ENCODE measurements at places on chromosomes 13 and 19.

GRCh38 chr19:58274771-58275201, 4.0 kb upstream of the ZNF8 start:
- DNase-seq: no peak

GRCh38 chr19:806815-807421, 9.7 kb downstream of the PTBP1 start:
- DNase-seq: no peak

- no peak for DNase-seq
Observed at GRCh38 chr19:28744014-28744413, 468.9 kb downstream of the UQCRFS1 start.

DNA sequence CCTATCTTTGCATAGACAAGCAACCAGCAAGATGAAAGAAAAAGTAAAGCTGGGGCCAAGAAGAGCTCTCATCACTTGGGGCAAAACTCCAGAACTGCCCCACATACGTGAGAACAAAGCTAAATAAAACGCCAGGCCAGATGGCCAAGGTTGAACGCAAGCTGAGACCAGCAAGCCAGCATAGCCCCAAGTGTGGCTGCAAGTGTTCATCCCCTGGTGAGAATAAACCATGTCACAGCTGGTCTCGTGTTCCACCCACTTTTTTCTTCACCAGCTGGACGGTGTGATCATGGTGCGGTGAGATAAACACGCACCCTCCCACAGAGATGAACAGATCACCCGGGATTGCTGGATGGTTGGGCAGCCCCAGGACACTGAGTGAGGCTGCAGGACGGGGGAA, 109.6 kb upstream of the CACNA1A start:
- no peak for DNase-seq

- peak; percentile 81 for DNase-seq
Observed at GRCh38 chr19:45523642-45524256, 16.5 kb downstream of the VASP start.

GRCh38 chr13:25218019-25218418, 45.9 kb upstream of the AMER2 start:
- DNase-seq: no peak

DNA sequence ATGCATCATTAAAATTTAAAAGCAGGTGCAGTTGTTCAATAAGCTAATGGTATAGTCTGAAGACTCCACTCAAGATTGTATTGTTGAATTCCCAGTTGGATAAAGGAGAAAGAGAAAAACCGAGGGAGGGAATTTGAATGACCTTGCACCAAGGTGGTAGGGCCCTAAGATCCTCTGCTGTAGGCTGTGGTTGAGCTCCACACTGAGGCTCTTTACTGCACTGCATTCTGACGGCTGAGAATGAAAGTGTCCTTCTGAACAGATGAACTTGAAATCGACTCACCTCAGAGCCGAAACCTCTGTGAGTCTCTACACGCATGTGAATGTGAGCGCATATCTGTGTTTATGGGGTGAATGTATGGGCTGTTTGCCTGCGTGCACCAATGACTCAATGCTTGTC, 388.9 kb upstream of the DACH1 start:
- DNase-seq: no peak

DNA sequence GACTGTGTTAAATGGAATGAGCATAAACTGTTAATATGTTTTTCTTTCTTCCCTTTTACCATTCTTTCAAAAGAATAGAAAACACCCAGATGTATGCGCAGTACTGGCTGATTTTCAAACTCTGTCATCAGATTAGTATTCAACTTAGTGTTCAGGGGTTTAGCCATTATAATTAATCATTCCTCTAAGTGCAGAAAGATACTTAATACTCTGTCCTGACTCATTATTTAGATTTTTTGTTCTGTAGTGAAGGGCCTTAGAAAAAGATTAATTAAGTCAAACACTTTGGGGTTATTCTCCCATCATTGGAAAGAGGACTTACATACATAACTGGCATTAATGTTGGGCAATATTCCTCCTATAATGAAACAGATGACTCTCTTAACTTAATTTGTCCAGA, 1316.7 kb upstream of the SLC10A2 start:
- DNase-seq: no peak

GRCh38 chr13:35700671-35701070, 224.2 kb upstream of the MAB21L1 start:
- no peak for DNase-seq

GRCh38 chr13:21100994-21101757, 39.8 kb upstream of the LATS2 start:
- DNase-seq: no peak

DNA sequence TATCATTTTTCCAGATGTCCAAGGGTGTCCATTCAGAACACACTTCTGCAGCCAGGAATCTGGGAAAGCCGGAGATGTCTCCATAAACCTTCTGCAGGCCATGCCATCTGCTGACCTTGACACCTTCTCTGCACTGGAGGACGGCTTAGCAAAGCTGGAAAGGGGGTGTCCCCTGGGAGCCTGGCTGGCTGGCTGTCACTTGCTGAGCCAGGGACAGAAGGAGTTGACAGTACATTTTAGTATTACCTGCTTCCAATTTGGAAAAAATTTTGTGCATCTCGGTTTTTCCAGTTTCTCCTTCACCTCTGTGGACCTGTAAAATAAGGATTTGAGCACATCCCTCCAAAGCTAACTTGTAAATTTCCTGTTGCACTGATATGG, 8.1 kb upstream of the CHST8 start:
- DNase-seq: no peak

- DNase-seq: no peak
Observed at GRCh38 chr13:50910485-50910805, 854 bp downstream of the RNASEH2B start.

- no peak for DNase-seq
Observed at GRCh38 chr19:50893047-50893736, 18.0 kb downstream of the KLK4 start.

DNA sequence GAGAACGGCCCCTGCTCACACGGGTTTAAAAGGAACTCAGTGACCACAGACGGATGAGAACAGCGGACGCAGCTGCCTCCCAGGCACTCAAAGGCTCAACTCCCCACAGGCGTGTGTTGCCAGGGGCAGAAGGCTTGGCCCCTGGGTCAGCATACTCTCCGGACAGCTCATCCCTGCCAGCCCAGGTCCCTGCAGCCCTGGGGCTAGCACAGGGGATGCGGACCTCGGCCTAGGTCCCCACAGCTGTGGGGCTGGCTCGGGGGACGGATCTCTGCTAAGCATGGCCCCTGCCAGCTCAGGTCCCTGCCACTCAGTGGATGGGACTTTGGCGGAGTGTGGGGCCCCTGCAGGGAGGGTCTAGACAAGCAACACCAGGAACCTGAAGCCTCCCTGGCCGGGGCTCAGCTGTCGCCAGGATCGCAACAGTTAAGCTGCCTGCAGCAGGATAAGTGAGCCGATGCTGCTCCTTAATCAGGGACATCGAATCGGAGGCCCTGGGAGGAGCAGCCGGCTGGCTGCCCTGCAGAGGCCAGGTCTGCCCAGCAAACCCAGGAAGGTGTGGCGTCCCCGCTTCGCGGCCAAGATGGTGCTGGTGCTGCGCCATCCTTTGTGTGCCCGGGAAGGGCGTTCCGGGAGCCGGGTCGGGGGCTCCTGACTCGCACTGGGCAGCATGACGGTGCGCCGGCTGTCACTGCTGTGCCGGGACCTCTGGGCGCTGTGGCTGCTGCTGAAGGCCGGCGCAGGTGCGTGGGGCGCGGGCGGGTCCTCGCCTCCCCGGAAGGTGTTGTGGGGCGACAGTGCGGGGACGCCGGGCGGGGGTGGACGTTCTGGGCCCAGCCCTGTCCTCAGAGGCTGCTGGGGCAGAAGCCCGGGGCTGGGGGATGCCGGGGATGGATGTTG, 32.5 kb downstream of the MCF2L start:
- DNase-seq: peak; percentile 74

DNA sequence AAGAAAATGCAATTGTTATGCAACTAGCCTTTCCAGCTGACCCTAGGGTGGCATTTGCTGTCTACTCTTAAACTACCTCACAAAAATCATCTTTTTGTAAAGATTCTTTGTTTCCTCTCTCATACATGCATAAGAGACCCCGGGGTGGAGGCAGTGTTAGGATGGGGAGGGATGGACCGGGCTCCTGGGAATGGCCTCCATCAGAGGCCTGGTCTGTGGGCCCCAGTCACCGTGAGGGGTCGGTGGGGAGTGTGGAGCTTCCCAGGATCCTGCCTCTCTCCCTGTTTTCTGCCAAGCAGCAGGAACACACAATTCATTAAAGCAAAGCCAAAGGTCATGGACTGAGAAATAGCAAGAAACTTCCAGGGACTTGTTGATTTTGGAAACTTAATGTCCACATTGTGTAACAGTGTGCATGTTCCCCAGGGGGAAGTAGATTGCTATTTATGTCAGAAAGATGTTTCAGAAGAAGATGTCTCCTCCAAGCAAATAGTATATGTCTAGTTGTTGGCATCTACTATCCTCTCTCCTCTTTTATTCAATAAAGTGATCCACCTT, 241.4 kb downstream of the ENOX1 start:
- DNase-seq: no peak

DNA sequence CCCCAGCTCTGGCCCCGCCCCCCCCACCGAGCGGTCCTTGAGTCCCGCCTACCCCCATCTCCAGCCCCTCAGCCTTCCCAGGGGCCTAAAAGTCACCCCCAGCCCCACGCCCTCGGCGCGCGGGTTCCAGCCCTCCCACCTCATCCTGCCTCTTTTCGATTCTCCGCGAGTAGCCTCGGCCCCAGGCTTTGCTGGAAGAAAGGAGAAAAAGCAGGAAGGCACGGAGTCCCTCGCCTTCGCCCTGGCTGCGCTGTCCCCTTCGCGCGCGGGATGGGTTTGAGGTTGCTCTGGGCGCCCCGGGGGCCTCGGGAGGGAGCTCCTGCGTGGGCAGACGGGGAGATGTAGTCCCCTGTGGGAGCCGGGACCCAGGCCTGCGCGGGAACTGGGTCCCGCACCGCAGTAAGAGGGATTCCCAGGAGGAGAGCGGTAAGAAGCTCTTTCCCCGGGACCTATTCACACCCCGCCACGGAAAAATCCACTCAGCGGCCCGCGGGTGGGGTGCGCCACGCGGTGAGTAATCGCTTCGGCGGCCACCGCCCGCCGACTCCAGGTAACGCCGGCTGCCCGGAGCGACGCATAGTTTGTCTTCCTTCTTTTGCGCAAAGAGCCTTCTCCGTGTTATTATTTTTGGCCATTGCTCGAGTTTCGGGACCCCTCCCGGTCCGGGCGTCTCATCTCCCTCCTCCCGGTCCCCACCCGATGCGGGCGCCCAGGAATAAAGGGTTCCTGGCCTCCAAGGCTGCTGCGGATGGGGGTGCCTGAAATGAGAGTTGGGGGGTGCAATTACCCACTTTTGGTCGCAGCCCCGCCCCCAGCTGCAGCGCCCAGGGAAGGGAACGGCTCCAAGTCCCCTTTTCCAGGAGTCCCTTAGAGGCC, 865 bp upstream of the CRLF1 start:
- no peak for DNase-seq

DNA sequence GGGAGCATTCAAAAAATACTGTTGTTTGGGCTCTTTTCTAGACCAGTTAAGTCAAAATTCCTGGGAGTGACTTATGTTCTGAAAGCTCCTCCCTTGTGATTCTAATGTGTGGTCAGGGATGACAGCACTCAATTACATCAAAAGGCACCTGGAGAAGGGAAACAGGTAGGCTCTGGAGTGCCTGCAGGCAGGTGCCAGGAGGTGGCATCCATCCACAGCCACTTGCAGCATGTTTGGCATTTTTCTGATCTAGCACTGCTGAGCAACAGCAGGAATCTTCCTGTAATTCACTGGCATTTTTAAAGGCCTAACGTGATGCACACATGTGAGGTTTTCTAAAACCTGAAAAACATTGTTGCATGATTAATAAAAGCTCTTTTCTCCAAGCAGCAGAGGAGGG, 94.6 kb downstream of the CCNA1 start:
- DNase-seq: peak; percentile 50

GRCh38 chr19:3897936-3898335, 17.5 kb downstream of the ATCAY start:
- no peak for DNase-seq

DNA sequence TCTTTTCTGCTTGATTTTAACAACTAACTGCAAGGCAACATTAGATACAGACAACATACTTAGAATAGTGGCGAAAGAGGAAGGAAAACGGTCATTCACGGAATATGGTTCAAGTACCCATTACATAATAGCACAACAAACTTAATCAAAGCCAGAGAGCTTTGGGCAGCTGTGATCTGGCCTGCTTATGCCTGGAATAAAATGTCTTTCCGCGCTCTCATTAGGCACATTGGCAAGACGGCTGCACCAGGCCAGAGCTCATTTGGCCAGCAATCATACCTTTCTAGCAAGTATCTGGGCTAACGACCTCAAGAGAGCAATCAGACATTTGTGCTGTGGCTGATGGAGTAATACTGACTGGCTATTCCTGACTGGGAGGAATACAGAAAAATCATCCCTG, 112.8 kb downstream of the NALCN start:
- no peak for DNase-seq

DNA sequence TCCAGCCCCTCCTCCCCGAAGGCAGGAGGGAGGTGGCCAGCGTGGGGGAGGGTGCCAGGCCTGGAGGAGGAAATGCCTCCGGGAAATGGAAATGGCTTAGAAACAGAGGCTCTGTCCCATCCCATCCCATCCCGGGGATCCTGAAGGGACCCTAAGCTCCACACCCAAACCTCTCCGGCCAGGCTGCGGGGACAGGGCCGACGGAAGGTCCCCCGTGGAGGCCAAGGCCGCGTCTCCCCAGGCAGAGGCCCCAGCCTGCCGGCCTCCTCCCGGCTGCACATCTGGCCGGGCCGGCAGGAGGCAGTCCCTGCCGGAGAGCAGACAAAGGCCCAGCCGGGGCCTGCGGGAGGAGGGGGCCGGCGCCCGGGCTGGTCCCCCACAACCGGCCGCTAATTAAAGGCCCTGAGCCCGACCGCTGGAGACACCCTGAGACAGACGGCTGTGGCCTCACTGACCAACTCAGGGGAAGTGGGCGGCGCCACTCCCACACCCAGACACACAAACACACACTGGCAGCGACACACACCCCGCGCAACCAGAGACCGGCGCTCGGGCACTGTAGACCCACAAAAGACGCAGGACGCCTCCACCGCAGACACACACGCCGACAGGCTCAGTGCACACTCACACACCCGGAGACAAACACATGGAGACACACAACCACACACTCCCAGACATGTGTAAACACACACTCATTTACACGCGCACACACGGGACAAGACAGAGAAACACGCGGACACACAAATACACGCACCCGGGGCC, 1.1 kb downstream of the ADAMTS10 start:
- peak; percentile 75 for DNase-seq

DNA sequence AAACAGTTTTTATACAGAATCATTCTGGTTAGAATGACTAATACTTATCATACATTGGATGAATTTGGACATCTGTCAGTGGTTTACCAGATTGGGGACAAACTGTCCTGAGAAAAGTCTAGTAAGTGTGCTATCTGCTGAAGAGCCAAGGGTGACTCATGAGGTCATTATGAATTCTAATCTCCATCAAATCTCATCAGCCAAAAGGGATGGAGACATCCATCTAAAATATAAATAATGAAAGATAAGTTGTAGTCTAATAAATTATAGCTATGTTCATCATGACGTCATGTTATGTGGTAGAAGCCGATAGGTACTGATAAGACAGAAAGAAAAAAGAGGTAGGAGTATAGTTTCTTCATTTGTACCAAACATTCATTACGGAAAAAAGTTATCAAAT, 804.4 kb downstream of the PCDH9 start:
- DNase-seq: no peak

- no peak for DNase-seq
Observed at GRCh38 chr19:39670998-39671397, 15.3 kb downstream of the LGALS16 start.
